ENCODE measurements at places on chromosomes 7 and 10.

GRCh38 chr7:150330211-150330885 is 7.0 kb upstream of the ACTR3C start:
- DNase-seq, result no peak

DNA sequence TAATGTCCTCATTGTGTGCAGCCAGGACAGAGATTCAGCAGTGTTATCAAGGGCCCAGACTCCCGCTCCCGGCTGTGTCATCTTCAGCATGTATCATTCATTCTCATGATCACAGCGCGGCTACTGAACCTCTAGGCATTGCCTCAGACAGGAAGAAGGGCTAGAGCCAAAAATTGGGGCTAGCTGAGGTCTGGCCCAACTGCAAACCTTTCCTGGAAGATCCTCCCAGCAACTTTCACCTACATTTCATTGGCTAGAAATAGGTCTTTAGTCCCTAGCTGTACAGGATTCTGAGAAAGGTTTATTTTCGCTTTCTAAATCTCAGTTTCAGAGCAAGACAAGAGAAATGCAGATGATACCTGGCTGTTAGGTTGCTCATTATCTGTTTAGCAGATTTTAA is 81.9 kb downstream of the CREM start:
- peak; percentile 10 for DNase-seq

- DNase-seq, result no peak
Measured at GRCh38 chr7:143410521-143411004, 1.9 kb upstream of the EPHA1 start.

DNA sequence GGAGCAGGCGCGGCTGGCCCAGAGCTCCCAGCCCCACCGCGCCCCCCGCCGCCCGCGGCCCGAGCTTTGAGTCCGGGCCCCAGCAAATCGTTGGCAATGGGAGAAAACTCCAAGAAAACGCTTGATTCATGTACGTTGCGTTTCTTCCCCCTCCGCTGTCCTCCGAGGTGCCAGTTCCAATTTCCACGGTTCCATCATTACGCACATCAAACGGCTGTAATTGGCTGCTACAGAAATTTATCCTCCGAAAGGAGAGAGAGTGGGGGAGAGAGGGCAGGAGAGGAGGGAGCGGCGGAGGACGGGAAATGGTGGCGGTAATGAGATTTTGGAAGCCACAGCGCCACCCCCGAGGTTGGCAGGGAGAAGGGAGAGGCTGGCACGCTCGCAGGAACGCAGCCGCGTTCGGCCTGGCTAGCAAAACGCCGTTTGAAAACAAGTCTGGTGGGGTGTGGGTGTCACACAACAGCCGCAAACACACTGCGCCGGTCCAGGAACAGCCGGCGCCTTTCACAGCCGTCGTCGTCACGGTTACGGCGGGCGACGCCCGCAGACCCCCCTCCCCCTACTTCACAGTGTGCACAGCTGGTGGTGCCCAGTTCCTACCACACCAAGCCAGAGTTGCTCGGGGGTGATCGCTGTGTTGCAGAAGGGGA is 57.5 kb downstream of the UNCX start:
- DNase-seq, result no peak

- no peak for DNase-seq
Measured at GRCh38 chr10:123938890-123939289, 47.3 kb upstream of the CPXM2 start.

DNA sequence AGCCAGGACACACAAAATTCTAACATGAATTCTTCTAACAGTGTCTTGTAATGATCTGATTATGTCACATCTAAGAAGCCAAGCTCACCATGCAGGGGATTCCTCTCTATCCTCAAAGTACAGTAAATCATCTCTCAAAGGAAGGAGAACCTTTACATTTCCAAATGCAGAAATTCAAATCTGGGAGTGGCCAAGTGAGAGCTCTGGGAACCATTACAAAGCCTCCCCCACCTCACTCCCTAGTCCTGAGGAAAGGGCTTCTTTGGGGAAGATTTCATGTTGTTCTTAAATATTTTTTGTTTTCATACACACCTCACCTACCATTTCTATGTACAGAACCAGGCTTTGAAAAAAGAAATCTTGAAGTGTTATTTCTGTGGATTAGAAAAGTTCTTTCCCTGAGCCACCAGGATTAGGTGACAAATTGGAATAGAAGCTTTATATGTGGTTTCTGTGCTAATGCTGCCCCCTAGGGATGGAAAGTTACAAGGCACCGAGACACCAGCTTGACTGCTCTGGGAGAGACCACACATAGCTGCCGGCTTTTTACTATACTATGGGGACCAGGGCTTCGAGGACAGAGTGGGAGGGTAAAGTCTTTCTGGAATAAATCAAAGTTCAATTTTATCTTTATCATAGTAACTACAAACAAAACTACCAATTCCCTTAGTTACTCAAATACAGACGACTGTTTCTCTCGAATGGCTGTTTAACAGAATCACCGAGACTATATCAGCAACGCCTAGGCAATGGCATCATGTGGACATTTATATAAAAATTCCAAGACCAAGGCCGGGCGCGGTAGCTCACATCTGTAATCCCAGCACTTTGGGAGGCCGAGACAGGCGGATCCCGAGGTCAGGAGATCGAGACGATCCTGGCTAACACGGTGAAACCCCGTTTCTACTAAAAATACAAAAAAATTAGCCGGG is 116.1 kb downstream of the RNF216 start:
- peak; percentile 73 for DNase-seq

GRCh38 chr10:76175533-76176165 is 744.2 kb downstream of the LRMDA start:
- no peak for DNase-seq

DNA sequence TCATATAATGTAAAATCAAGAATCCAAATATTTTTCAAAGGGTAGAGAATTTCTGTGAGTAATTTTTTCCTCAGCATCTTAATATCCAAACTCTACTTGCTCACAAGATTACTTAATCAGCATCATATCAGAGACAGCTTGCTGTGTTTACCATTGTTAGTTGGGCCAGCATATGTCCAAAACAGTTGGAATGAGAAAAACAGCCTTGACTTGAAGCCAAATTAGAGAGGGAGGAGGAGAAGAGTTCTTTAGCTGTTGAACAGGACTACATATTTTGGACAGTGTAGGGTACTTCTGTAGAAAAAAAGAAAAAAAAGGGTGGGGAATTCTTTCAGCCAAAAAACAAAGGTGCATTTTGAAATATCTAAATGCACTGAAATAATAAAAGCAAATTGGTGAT is 69.8 kb downstream of the HDAC9 start:
- no peak for DNase-seq

DNA sequence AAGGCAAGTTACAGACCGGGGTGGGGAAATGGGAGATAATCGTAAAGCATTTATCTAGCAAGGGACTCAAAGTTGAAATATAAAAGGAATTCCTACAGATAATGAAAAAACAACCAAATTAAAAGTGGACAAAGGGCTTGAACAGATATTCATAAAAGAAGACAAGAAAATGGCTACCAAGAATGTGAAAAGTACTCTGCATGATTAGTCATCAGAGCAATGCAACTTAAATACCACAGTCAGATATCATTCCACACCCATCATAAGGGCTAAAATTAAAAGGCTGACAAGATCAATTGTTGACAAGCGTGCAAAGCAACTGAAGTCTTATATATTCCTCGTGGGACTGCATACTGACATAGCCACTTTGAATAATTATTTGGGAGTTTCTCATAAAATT is 124.6 kb upstream of the RSU1 start:
- DNase-seq, result no peak

DNA sequence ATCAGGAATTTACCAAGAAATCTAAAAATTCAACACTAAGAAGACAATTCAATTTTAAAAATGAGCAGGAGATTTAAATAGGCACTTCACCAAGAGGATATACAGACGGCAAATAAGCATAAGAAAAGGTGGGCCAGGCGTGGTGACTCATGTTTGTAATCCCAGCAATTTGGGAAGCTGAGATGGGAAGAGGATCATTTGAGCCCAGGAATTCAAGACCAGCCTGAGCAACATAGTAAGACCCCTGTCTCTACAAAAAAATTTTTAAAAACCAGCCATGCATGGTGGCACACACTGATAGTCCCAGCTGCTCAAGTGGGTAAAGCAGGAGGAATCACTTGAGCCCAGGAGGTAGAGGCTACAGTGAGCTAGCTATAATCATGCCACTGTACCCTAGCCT is 3.5 kb upstream of the AKR1D1 start:
- no peak for DNase-seq

GRCh38 chr10:25049966-25050365 is 33.6 kb downstream of the THNSL1 start:
- DNase-seq, result no peak

GRCh38 chr10:127337801-127338200 is 141.4 kb upstream of the INSYN2A start:
- DNase-seq, result no peak

DNA sequence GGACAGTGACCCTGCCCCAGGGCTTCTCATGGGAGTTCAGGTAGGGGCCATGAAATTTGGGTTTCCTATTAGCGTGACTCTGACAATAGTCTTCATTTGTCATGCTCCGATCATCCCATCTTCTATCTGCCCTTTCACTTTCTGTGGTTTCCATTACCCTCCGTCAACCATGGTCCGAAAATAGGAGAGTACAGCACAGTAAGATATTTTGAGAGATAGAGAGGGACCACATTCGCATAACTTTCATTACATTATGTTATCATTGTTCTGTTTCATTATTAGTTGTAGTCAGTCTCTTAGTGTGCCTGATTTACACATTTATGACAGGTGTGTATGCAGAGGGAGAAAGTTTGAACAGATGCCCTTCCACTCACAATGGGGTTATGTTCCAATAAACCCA is 649.2 kb downstream of the SDK1 start:
- DNase-seq, result no peak

GRCh38 chr10:124285587-124286527 is 132.9 kb downstream of the OAT start:
- no peak for DNase-seq

DNA sequence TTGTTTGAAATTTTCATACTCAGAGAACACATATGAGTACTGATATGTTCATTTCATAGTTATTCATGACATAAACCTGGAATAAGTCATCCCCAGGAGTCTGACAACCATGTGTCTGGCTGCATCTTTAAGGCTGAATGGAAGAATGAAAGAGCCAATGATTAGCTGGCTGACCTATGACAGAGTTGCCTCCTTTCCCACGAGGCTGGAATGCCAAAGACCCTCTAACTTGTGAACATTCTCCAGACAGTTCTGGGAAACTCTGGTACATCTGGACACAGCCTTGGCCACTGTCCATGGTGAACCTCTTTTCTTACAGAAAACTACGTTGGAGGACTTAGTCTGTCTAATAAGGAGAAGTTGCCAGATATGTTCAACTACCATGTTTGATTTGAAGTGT is 380.8 kb upstream of the MKI67 start:
- no peak for DNase-seq

GRCh38 chr7:77335581-77335980 is 80.6 kb downstream of the GSAP start:
- DNase-seq, result no peak

DNA sequence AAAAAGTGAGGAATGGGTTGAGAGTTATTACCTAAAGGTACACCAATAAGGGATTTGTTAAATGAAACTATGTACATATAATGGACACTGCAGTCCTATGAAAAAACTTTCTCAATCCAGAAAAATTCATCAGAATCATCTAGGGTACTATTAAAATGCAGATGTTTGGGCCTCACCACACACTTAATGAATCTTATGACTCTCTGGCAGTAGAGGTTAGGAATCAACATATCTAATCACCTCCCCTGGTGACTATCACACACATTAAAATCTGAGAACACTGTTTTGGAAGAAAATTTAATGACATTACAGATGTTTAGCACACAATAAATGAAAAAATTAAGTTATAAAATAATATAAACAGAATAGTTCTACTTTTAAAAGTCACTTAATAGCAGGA is 32.1 kb downstream of the BAZ1B start:
- DNase-seq, result no peak

DNA sequence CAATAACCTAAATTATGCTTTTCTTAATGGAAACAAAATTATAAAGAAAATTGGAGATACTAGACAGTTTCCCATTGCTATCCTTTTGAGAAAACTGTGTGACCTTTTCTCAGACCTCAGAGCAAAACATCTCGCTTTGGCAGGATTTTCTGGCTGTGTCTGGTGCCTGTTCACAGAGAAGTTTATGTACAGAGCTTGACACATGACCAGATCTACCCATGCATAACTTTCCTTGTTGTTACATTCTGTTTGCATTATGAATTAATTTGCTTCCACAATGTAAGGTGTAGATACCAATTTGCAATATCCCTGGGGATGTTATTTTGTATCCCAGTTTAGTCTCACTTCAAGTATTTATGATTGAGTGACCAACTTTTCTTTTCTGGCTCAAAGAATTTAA is 565.0 kb downstream of the XPNPEP1 start:
- DNase-seq, result no peak

GRCh38 chr10:1923586-1923985 is 186.3 kb upstream of the ADARB2 start:
- DNase-seq, result no peak

- DNase-seq, result no peak
Measured at GRCh38 chr10:12783293-12783692, 218.2 kb downstream of the CCDC3 start.

DNA sequence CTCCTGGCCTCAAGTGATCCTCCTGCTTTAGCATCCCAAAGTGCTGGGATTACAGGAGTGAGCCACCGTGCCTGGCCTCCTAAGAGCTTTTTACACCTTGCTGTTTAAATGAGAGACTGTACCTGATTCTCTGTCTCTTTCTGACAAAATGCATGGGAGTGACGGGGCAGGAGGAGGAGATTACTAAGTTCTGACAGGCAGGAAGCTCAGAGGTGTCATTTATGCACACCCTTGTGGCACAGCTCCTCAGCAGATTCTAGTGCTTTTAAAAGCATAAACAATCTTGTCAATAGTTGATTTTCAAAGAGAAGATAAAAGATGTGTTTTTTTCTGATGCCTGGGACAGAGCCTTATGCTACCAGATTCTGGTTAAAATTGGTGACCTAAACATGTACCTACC is 39.7 kb upstream of the STEAP4 start:
- DNase-seq, result no peak

GRCh38 chr10:62231371-62231770 is 37.3 kb downstream of the RTKN2 start:
- no peak for DNase-seq

DNA sequence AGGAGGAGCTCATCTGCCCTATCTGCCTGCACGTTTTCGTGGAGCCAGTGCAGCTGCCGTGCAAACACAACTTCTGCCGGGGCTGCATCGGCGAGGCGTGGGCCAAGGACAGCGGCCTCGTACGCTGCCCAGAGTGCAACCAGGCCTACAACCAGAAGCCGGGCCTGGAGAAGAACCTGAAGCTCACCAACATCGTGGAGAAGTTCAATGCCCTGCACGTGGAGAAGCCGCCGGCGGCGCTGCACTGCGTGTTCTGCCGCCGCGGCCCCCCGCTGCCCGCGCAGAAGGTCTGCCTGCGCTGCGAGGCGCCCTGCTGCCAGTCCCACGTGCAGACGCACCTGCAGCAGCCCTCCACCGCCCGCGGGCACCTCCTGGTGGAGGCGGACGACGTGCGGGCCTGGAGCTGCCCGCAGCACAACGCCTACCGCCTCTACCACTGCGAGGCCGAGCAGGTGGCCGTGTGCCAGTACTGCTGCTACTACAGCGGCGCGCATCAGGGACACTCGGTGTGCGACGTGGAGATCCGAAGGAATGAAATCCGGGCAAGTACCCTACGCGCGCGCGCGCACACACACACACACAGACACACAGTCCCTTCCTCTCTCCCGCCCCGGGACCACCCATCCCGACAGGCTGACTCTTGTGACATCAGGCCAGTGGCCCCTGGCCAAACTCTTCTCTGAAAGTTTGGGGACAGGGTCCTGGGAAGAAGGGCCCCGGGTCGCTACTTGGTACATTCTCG is 538 bp downstream of the TRIM8 start:
- peak; percentile 81 for DNase-seq

- DNase-seq, result no peak
Measured at GRCh38 chr7:35399216-35399615, 145.3 kb upstream of the TBX20 start.

- no peak for DNase-seq
Measured at GRCh38 chr10:48798481-48799254, 114.0 kb downstream of the WDFY4 start.

Data from CD4-positive, alpha-beta T cell treated with Interleukin-6 at 100 ng/mL for 8 hours (primary cell).